ENCODE measurements at places on chromosomes 4 and X.

DNA sequence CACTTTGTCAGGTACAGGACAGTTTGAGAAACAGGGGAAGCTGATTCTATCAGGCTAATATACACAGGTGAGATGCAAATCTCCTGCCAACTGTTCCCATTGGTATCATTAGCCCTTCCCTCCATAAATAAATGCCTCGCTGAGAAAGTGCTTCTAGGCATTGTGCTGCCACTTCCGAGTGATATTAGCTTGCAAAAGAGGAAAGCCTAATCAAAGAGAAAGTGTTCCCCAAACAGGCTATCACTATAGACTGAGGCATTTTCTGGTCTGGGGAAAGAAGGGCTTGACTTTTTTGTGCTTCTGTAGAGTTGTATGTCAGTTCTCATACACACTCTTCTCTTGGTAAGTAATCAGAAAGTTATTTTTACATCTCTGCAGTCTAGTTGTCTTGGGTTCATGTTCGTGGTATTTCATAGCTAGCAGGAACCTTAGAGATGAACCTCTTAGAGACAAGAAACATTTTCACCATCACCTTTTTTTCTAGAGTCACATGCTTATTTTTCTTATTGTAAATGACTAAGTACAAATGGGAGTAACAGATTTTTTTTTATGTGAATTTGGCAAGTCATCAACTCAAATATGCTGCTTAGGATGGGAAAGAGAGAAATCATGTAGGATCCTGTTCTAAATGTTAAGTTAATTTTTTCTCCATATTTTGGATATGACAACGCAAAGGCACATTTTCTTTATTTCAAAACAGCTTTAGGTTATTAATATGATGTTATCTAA lies 1009.8 kb downstream of the ADGRL3 start:
- no peak for DNase-seq

GRCh38 chr4:107283587-107284559 lies 247.8 kb upstream of the DKK2 start:
- no peak for DNase-seq

DNA sequence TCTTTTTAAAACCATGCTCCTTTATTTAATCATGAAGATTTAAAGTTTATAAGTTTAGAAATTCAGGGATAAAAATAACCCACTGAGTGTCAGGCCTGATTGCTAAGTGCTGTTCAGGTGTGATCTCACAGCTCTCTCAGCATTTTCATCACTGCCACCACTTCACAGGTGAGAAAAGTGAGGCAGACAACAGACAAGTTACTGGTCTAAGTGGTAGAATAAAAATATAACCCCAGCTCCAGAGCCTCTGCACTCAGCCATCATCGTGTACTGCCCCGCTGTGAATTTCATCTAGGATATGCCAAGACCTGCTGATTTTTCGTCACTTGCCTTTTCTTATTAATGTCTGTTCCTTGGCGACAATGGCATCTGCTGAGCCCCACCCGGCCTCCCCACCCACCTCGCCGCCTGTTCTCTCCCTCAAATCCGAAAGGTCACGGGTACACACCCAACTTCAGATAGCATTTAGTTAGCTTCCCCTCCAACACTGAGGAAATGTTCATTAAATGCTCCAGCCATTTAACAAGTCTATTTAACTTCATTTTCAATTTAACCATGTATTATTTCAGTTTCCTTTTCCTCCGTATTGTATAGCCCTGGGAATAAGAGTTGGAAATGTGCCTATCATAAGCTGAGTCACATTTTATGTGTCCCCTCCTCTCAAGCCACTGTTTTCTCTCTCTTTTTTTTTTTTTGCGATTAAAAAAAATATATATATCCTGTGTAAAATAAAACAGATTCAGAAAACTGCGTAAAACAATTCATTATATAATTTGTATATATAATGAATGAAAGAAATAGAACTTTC lies 236.5 kb downstream of the CBR4 start:
- no peak for DNase-seq

DNA sequence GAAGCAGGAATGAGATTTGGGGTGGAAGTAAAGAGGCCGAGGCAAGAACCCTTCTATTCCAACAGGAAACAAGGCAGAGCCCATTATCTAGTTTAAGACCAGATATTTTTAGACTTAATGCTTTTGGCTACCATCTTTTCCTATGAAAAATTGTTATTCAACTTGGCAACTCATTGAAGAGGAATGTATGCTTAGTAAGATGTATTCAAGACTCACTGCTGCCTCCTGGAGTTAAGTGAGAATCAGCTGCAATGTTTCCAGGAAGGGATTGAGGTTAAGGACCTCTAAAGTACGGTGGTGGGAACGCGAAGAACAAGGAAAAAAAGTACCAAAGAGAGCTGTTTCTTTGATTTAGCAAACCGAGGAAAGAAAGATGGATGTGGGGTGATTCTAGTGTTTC lies 89.1 kb downstream of the RAPGEF2 start:
- DNase-seq: peak; percentile 59

DNA sequence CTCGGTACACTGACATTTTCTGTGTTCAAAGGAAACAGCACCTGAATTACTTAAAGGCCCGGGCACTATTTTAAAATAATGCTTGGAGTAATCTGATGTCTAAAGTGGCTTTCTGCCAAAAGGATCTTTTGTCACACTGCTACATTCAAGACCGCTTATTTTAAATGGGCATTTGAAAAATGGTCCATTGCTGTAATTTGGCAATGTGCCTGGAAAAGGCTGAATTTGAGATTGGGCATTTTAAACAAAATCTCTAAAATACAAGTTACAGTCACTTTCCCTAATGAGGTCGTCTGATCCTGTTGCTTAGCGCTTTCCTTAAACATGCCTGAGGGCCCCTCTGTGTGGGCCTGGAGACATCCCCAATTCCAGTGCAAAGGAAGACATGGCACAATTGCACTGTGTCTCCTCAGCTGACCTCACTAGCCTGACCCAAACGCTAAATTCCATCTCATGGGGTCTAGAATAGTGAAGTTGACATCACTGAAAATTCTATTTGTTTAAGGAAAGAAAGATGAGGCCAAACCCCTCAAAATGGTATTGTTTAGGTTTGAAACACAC lies 214.2 kb downstream of the GPC3 start:
- no peak for DNase-seq

DNA sequence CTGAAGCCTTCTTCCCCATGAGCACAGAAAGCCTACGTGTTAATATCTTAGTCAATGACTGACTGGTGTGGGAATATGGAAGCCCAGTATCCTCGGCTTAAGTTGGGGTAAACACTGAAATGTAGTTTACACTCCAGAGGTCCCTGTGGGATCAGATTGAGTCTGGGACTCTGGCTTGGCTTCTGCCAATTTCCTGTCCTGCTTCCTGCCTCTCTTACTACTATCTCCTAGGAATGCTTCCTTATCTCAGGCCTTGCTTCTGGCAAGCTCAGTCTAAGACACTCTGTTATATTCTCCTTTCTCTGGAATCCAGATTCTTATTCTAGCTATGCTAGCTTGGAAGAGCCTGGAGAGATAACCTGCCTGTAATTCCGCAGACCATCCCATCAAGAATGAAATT lies 174.0 kb upstream of the LDB2 start:
- DNase-seq: peak; percentile 70

- no peak for DNase-seq
Measured at GRCh38 chr4:3481113-3481531, 18.0 kb downstream of the DOK7 start.

- no peak for DNase-seq
Measured at GRCh38 chr4:106707776-106708463, 328.2 kb downstream of the DKK2 start.

DNA sequence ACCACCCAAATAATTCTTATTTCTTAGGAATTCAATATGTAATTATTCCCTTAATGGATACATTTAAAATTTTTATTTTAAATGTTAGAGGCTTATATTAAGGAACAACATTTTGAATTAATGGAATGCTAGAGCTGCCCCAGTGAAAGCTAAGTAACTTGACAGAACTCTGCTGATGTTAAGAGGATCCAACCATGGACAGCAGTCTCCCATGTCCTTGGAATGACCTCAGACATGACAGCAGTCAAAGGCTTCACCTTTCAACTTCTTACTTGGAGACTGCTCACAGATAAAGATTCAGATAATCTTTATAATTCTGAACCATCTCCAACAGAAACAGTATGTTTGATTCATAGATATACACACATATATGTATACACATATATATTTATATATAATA lies 17.2 kb downstream of the PDLIM3 start:
- no peak for DNase-seq

GRCh38 chr4:1558205-1558604 lies 125.9 kb downstream of the FAM53A start:
- no peak for DNase-seq

GRCh38 chr4:156875704-156876103 lies 95.9 kb downstream of the PDGFC start:
- DNase-seq: no peak

DNA sequence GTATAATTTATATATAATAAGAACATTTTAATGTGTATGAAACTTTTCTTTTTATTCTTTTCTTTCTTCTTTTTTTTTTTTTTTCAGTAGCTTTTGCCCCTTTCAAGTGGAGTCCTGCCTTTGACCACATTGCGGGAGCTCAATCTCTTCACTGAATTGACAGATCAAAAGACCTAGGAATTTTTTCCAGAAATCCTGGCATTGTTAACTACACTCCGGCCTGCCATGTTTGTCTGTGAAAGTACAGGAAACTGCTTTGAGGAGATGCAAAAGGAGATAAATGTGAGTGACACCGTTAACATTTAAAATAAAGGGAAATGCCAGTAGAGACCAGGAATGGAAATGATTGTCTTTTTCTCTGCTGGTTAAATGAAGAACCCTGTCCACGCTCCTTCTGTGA lies 159.3 kb upstream of the VCX3A start:
- DNase-seq: no peak

- no peak for DNase-seq
Measured at GRCh38 chr4:176238157-176238610, 30.8 kb downstream of the ASB5 start.

DNA sequence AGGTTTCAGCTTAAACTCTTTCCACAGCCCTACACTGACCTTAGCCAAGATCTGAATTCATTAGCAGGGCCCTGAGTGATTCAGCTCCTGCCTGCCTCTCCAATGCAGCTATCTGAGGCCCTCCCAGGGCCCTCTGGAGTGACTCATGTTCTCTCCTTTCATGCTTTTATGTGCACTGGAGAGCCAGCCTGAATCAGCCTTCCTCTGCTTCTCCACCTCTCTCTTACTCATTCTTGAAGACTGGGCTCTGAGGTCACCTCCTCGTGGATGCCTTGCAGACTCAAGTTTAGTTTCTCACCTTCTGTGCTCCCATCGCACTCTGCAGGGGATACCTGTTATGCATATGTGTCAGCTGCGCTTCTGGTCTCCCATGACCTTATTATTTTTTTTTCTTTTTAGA lies 3.1 kb upstream of the OCIAD2 start:
- no peak for DNase-seq

DNA sequence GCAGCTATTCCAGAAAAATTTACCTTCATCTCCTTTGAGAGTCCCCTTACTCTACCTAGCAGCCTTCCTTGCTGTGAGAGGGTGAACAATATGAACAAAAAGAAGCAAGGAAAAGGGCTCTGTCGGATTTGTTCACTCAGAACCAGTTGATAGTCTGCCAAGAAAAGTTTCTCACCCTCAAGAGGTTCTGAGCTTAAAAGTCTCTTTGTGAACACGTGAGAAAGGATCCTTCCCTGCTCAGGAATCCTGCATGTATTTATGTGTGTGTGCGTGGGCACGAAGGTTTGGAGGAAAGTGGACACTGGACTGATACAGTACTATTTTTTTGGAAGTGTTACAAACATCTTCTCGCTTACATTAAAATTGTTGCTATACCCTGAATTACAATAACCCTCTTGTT lies 178.6 kb upstream of the JADE1 start:
- peak; percentile 57 for DNase-seq

DNA sequence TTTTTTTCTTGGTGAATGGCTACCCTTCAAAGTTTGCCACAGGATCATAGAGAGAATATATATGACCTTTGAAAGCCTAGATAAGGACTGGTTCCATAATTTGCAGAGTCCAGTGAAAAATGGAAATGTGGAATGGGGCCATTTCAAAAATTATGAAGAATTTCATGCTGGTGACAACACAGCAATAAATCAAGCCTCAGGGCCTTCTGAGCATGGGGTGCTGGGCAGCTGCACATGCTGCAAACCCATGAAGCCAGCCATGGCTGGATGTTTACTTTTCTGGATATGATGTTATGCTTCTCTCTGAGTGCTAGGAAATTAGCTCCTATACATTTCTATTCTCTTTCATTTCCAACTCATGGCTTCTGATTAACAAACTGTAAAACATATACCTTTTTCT lies 16.0 kb upstream of the PLA2G12A start:
- no peak for DNase-seq

GRCh38 chrX:41596596-41596995 lies 92.2 kb upstream of the GPR34 start:
- no peak for DNase-seq

- no peak for DNase-seq
Measured at GRCh38 chr4:172985552-172985951, 183.1 kb upstream of the GALNT7 start.

- DNase-seq: no peak
Measured at GRCh38 chrX:120514236-120514635, 45.1 kb upstream of the LAMP2 start.

GRCh38 chr4:82988323-82988832 lies 22.2 kb downstream of the LIN54 start:
- DNase-seq: no peak

- no peak for DNase-seq
Measured at GRCh38 chr4:83012200-83012686, 1.6 kb upstream of the LIN54 start.

DNA sequence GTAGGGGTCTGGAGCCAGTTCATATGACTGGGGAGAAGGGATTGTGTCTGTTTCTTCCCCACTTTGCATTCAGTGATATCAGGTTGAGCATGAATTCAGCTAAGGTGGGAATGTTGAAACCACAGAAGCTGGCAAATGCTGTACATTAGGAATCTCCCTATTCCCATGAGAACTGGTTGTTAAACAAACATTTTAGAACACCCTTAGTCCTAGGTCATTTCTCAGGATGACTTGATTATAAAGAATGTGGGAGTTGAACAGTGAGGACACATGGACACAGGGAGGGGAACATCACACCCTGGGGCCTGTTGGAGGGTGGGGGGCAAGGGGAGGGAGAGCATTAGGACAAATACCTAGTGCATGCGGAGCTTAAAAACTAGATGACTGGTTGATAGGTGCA lies 62.6 kb upstream of the LIMCH1 start:
- DNase-seq: no peak

- no peak for DNase-seq
Measured at GRCh38 chr4:17230727-17231126, 281.2 kb downstream of the QDPR start.

DNA sequence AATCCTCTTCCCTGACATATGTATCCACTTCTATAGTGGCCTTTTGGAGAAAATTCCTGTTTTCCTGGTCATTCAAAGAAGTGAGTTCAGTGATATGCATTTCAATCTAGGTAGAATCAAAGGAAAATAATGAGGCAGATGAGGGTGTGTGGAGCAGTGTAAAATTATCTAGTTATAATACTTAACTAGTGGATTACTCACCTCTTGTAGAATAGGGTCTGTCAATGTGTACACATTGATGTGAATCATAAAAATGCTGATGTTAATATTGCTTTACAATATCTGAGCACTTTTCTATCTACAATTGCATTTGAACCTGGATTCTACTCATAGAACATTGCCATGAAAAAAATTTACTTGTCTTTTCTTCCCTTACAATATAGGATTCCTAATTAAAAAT lies 293.5 kb downstream of the GBA3 start:
- DNase-seq: no peak

GRCh38 chrX:6363188-6363587 lies 134.5 kb upstream of the NLGN4X start:
- peak; percentile 19 for DNase-seq

GRCh38 chr4:145935253-145936141 lies 3.1 kb downstream of the ZNF827 start:
- peak; percentile 75 for DNase-seq
